Mucosa of descending colon (tissue), 3 donors: ENCODE measurements at places on chromosomes 2 and 18. TPM values are rescaled to one million over a fixed set of nuclear protein-coding genes. Genes with fewer than 3 reads are reported as not detected.

Gene POMC
- 1.8 TPM for total RNA-seq

Gene MOB1A
- 117 TPM for total RNA-seq

Gene NTSR2
- not detected for total RNA-seq

Gene M1AP
- total RNA-seq = 0.31 TPM

Gene ARMC9
- total RNA-seq = 32.2 TPM
